Stimulated activated CD8-positive, alpha-beta memory T cell treated with anti-CD3 and anti-CD28 coated beads, Interleukin-7, amount 100 ng/mL, for 1 hour (primary cell): ENCODE measurements at places on chromosomes 3 and 15.
A peak's percentile ranks its signal among the peaks of the same experiment; 100 is the strongest.

DNA sequence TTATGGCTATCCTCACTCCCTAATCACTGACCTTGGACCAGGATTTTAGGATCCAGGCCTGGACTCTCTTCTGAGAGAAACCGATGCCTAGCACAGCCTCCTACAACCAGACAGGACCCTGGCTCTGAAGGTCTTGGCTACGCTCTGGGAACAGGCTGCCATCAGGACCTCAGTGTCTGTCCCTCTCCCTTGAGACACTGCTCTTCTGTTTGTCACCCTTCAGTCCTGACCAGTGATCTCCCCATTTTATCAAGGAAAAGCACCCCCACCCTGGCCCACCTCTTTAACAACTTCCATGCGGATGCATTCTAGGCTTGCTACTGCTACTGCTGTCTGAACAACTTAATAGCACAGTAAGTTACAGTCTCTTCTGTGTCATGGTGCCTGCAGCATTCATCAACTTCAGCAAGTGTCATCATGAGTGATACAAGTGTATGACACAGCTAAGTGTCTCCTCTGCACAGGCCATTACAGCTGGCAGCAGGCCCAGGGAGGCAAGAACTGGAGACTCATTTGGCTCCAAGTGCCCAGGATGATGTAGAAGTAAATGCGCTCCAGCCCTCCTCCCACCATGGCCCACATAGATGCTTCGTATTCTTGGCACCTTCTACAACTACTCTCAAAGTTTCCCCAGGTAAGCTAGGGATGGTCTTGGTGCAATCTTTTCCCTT is 302.4 kb downstream of the EPHB1 start:
- no peak for DNase-seq

DNA sequence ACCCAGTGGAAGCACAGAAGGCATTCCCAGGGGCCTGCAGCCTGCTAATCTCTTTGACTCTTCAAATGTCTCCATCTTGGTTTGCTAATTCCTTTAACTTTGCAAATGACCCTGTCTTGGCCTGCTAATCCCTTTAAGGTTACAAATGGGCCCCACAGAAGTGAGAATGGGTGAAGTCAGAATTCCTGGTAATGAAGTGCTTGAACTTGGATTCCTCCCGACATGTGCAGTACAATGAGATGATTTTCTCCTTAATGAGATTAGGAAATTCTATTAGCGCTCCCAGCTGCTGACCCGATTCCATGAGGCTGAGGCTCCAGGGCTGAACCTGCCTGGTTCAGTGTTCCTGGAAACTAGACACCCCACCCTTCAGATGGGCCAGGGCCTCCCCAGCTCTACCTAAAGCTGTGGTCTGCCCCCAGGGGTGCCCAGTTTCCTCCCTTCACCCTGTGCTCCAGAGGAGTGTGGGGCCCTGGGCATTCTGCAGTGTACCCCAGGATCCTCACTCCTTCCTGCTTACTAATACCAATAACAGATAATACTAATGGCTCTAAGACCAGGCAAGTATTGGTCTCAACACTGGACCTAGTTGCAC is 47.4 kb downstream of the SCN5A start:
- no peak for DNase-seq

DNA sequence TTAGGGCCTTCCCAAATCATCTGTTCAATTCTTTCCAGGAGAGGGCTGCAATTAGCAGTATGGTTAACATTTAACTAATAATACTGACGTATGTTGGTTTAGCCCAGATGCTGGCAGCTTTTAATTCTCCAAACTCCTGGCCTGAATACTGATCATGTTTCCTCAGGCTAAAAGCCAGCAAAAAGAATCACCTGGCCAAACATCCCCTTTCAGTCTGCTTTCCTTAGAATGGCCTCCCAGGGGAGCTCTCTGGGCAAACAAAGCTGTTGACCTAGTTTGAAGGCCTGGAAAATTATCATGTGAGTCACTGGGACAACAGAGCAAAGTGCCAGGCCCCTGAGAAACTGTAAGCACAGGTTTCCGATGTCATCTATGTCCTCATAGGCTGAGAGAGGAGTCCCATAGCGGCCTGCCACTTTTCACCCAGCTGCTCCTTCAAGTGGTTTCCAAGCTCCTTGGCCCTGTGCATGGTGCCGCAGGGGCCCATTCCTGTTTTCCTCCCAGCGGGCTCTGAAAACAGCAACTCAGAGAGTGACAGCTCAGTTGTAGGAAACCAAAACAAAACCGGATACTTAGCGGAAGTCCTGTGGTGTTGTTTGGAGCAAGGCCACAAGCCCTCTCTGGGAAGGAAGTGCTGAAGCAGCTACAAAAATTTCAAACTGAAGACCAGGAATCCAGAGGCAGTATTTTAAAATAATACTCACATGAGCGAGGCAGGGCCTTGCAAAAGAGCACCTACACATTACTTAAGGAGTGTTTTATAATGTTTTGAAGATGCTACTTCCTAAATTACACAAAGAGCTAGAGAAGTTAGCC is 36.5 kb upstream of the RAB11A start:
- DNase-seq = peak; percentile 13

DNA sequence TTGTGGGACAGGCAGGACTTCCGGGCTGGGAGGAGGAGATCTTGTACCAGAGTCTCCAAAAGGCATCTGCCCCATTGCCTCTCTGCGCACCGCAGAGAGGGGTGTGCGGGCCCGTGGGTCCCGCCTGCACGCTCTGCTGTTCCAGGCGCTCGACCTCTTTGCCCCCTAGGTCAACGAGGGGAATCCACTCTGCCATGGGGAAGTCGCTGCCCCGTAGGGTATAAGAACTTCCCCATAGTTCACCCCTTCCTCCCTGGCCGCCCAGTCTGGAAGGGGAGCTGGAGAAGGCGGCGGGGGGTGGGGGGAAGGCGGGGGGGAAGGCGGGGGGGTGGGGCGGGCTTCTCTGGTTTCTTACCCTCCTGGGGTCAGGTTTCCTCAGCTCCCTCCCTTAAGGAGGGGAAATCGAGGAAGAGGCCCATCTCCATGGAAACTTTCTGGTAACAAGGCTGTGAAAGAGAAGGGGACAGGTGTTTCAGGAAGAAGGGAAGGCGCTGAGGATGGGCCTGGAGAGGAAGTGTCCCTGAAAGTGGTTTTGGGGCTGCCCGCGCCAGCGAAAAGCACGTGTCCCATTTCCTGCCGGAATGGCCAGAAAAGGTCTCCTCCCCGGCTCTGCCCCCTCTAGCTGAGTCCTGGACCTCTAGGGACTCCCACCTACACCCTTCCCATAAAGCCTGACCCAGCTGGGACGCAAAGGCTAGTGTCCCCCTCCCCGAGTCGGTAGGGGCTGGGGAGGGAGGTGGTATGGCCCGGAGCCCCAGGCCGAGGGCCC is 27.5 kb downstream of the NR1I2 start:
- no peak for DNase-seq

GRCh38 chr3:42827023-42827422 is 17.8 kb downstream of the ACKR2 start:
- no peak for DNase-seq

- DNase-seq = no peak
Measured at GRCh38 chr3:80580146-80580545, 812.3 kb upstream of the ROBO1 start.

- no peak for DNase-seq
Measured at GRCh38 chr3:53730576-53730975, 115.6 kb downstream of the CHDH start.

GRCh38 chr15:91125162-91125561 is 25.1 kb downstream of the SV2B start:
- no peak for DNase-seq

DNA sequence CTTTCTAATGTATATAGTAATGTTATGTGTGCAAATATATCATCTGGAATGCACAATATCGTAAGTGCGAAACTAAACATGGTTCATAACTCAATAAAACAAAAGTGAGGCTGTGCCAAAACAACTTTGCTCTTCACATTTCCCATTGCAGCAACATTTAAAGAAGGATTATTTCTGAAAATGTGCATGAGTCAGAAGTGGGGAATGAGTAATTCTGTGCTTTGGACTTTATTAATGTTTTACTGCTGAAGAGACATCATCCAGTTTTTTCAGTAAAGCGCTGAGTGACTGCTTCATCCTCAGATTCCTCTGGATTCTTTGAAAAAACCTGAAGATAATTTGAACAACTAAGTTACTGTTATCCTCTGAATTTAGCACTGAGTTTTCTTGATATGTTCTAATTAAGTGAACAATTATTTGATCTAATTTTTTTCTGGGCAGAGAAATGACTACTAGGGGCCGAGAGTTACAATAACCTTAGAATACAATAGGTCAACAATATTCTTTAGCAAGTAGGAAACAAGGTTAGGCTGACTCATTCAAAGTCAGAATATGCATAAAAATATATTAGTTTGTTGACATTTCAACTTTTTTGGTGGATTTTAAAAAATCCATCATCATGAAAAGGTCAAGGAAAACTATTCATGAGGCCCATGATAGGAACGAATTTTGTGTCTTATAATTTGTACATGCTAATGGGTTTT is 20.0 kb upstream of the PLCL2 start:
- DNase-seq = no peak

- no peak for DNase-seq
Measured at GRCh38 chr3:15505479-15506165, 15.9 kb downstream of the COLQ start.

GRCh38 chr3:9149566-9149965 is 99.9 kb downstream of the SRGAP3 start:
- DNase-seq = no peak

GRCh38 chr3:24154781-24155180 is 209.7 kb downstream of the NR1D2 start:
- DNase-seq = no peak

DNA sequence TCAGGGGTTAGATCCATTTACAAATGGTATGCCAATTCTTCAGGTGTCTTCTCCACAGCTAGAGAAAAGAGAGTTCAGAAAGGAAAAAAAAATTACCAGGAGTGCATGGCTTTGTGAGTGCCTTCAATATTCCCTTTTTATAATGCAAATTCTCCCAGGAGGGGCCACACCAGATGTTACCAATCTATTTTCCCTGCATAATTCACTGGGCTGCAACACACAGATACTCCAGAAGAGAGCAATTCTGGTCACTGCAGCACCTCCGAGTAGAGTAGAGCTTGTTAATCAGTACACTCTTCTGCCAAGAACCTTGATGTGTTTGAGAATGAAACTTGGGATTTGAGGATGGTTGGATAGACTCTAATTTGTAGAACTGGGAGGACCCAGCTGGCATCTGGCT is 80.7 kb upstream of the SPRED1 start:
- DNase-seq = no peak

- DNase-seq = no peak
Measured at GRCh38 chr15:63473999-63474809, 30.2 kb upstream of the USP3 start.

DNA sequence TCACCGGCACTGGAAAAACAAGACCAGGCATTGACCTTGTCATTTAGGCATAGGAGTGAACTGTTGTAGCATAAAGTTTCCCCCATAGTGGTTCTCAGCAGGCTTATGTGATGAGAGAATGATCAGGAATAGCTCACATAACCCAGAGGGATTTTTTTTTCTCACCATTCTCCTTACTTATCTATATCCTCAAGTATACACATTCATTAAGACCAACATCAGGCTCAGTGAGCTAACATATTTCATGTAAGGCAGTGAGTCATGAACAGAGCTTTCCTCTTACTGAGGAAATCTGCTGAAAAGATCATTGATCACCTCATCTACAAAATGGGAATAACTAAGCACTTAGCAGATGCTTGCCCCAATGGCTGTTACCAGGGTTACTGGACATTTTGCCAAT is 396.6 kb upstream of the TMCO5A start:
- no peak for DNase-seq

DNA sequence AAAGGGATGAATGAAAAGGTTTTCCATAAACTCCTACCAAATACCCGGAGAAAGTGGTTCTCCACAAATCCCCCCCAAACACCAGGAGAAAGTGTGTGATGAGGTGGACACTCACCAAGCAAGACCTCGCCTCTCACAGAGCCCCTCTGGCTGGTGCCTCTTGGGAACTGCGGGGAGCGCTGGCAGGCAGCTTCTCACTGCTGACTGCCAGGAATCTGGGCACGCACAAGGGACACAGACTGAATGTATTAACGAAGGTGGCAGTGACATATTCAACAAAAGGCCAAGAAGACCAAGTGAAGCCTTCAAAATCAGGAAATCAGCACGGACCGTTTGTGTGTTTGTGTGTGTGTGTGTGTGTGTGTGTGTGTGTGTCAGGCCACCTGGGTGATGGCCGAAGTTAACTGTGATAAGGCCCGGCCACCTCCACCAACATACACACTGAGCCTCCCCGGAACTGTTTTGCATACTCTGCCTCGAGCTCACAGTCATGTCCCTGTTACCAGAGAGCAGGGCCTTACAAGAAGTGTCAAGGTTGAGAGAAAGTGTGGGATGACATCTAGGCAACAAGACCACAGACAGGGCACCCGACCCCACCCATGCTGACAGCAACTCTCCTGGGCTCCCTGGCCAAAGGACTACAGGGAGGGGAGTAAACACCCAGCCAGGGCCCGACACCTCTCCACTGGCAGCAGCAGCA is 18.0 kb downstream of the ATP10A start:
- DNase-seq = no peak

GRCh38 chr3:196789885-196790359 is 50.3 kb downstream of the PAK2 start:
- no peak for DNase-seq

- DNase-seq = no peak
Measured at GRCh38 chr3:9420850-9421549, 23.6 kb downstream of the SETD5 start.

GRCh38 chr3:168470380-168470779 is 374.7 kb upstream of the GOLIM4 start:
- no peak for DNase-seq

- DNase-seq = no peak
Measured at GRCh38 chr15:23694592-23694991, 7.5 kb upstream of the NDN start.

DNA sequence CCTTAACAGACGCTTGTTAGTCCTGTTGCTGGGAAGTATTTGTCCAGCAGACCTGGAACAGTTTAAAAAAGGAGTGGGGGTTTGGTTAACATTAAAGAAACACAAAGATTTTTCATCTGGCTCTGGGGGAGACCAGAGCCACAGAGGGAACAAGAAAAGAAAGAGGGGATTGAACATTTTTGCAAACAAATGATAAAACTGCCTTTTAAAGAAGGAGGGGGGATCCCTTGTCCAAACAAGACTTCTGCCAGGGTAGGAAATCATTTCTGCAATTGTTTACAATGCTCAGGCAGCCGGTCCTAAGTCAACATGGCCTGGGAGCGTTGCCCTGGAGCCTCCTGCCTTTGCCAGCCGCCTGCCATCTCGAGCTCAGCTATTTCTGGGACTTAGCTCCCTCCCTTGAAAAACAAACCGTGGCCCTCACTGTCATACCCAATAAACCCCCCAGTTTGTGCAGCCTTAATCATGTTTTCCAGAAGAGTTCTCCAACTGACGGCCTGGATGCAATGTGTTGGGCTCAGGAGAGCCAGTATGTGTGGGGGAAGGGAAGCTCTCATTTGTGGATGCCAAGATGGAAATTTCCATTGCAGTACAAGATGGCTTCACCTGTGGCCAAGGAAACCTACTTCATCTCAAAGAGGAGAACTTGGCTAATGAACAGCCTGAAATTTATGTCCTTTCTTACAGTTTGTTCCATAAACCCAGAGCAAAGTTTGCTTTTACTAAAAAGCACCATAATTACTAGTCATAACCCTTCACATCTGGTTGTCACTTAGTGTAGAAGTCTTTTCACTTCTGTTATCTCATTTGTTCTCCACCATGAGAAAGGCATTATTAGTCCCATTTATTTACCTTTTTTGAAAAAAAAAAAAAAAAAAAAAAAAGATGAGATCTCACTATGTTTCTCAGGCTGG is 75.9 kb upstream of the RNU6-1 start:
- no peak for DNase-seq

- no peak for DNase-seq
Measured at GRCh38 chr3:55567615-55568014, 80.5 kb upstream of the WNT5A start.

- DNase-seq = no peak
Measured at GRCh38 chr15:90860942-90861675, 7.3 kb upstream of the FURIN start.

- DNase-seq = no peak
Measured at GRCh38 chr15:65962187-65962586, 92.9 kb downstream of the RAB11A start.
